ENCODE measurements at places on chromosomes 12 and 14.

- no peak for DNase-seq
Observed at GRCh38 chr12:7608184-7608911, 57.4 kb downstream of the APOBEC1 start.

DNA sequence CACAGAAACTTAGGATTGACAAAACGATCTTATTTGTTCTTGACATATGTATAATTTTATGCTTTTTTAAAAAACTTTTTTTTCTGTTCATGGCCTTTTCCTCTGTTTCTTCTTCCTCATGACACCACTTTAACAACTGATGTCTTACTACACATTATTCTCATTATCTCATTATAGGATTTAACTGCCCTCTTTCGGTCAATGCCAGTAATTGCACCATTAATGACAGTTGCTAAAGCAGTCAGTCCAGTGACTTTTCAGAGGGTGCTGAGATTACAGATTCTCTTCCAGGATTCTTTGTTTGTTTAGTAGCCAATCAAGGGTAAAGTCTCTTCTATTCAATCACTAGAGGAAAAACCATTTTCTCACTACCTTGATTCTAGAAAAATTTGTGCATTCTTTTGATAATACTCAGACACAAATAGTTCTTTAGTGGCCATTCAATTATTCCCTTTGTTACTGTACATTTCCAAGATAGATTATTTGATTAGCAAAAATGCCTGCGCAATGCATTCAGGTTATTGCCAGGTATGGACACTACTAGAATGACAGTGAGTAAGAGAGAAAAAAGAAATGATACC lies 50.1 kb downstream of the KLRG1 start:
- DNase-seq, result no peak

DNA sequence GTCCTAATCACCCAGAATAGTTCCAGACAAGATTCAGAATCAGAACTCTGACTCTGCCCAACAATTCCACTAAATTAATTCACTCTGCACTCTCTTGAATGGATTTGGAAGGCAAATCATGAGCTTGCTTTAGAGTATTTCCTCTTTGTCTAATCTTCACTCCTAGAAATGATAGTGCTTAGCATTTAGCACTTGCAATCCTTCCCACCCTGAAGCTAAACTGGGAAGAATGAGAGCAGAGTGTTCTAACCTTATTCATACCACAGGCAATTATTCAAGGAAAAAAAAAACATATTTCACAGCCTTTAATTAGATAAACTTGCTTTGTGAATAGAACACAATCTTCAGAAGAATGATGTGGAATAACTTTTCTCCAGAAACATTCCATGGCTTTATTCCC lies 264.6 kb downstream of the PAWR start:
- DNase-seq, result no peak

GRCh38 chr14:63632932-63633514 lies 8.6 kb downstream of the WDR89 start:
- DNase-seq, result no peak

Measured in activated gamma-delta T cell (primary cell).